H9 (cell line): ENCODE measurements at places on chromosomes 7 and 10. TPM values are rescaled to one million over a fixed set of nuclear protein-coding genes. Genes with fewer than 3 reads are reported as not detected.

COPG2 gene
- 77.7 and 77.8 TPM in 2 replicates for total RNA-seq

HMX3 gene
- 0.20 TPM in 1 of 2 replicates, not detected in the other for total RNA-seq

PLXDC2 gene
- 34.1 and 38.7 TPM in 2 replicates for total RNA-seq

CNPY1 gene
- not detected in 2 replicates for total RNA-seq

KCTD7 gene
- 8.9 and 10.0 TPM in 2 replicates for total RNA-seq

DNA sequence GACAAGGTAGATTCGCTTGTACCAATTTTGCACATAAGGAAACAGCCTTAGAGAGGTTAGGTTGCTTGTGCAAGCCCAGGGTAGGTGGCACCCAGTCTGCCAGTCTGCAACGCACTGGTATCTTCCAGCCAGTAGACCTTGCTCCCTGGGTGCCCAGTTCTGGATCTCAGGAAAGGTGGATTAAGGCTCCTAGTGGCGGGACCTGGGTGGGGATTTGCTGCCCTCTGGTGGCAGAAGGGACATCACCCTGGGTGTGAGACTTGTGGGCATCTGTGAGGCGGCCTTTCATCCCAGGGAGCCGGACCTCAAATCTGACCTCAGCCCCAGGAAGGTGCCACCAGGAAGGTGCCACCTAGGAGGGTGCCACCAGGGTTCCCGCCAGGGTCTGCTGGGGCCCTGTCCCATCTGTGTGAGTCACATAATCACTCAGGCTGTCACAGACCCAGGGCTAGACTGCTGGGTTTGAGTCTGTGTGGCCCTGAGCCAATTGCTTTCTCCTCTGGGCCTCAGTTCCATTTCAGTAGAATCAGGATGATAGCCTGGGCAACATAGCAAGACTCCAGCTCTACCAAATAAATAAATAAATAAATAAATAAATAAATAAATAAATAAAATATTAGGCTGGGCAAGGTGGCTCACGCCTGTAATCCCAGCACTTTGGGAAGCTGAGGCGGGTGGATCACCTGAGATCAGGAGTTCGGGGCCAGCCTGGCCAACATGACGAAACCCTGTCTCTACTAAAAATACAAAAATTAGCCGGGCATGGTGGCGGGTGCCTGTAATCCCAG is 5.3 kb upstream of the PRKRIP1 start:
- no peak overlapping the region for H3K4me3 ChIP-seq
- H3K27me3 ChIP-seq = no peaks in the 10 kb centered on the region
- DNase-seq = peak; percentile 86
- peaks cover 34% of the 10 kb centered on the region for H3K36me3 ChIP-seq
- no peaks in the 10 kb centered on the region for H3K4me1 ChIP-seq

GRCh38 chr10:95266674-95267095 is 24.1 kb downstream of the PDLIM1 start:
- no peaks in the 10 kb centered on the region for H3K27me3 ChIP-seq
- peaks cover 4% of the 10 kb centered on the region; the same call in 2 of the 3 replicates for H3K36me3 ChIP-seq
- H3K4me1 ChIP-seq = peaks cover 13% of the 10 kb centered on the region

GRCh38 chr7:79692015-79692414 is 238.5 kb upstream of the MAGI2 start:
- no peaks in the 10 kb centered on the region for H3K4me1 ChIP-seq
- no peak for DNase-seq
- H3K4me3 ChIP-seq = no peak overlapping the region

GRCh38 chr7:142438235-142438922 is 180.5 kb upstream of the PRSS58 start:
- H3K36me3 ChIP-seq = no peaks in the 10 kb centered on the region
- no peak overlapping the region for H3K4me3 ChIP-seq
- H3K27me3 ChIP-seq = no peaks in the 10 kb centered on the region

DNA sequence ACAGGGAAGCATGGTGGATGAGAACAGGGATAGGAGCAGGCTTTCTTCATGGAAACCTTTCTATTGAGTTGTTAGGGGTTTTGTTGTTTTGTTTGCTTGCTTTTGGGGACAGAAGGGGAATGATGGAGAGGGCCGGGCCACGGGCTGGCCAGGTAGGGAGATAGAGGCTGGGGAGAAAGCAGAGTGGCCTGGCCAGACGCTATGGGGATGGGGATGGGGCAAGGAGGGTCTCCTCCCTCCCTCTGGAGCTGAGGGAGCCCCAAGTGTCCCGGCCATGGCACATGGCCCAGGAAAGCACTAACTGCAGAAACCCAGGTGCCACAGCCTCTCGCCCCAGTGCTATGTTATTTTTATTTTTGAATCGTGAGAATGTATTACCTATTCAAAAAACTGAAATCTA is 10.0 kb downstream of the AOC1 start:
- H3K27me3 ChIP-seq = no peaks in the 10 kb centered on the region
- no peak for DNase-seq
- no peak overlapping the region for H3K4me3 ChIP-seq
- H3K36me3 ChIP-seq = no peaks in the 10 kb centered on the region; the same call in 2 of the 3 replicates

DNA sequence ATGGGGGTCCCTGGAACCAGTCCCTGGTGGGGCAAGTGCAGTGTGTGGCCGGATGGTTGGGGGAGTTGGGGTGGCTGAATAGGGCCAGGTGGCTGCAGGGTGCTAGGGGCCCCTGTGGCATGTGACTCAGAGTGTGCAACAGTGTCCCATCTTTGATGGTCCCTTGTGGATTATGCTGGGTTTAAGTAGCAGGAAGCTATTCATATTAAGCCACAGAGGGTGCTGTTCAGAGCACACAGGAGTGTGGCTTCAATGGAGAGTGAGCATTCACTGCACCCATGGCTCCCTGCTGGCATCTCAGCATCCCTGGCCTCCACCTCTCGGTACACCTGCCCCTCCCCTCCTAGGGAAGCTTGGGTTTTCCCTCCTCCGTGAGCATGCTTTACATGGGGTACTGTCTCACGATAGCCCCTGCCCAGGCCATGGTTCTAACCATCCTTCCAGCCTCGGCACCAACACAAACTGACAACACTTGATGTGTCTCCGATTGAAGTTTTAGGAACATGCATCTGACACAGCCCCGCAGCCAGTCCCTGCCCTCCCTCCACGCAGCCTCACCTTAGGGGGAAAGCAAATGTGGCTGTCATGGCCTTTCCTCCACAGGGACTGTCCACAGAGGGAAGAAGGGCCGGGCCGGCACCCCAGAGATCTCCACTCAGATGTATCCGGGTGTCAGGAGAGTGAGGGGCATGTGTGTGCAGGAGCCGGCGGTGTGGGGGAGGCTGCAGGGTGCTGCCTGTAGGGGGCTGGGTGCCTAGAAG is 30.4 kb upstream of the PPIF start:
- no peak for DNase-seq
- H3K4me1 ChIP-seq = peaks cover 10% of the 10 kb centered on the region; the same call in 1 of the 2 replicates
- peak overlapping the region; percentile 26; the same call in 1 of the 3 replicates for H3K4me3 ChIP-seq
- H3K27ac ChIP-seq = no peak overlapping the region
- peaks cover 7% of the 10 kb centered on the region for H3K36me3 ChIP-seq
- no peaks in the 10 kb centered on the region for H3K27me3 ChIP-seq

DNA sequence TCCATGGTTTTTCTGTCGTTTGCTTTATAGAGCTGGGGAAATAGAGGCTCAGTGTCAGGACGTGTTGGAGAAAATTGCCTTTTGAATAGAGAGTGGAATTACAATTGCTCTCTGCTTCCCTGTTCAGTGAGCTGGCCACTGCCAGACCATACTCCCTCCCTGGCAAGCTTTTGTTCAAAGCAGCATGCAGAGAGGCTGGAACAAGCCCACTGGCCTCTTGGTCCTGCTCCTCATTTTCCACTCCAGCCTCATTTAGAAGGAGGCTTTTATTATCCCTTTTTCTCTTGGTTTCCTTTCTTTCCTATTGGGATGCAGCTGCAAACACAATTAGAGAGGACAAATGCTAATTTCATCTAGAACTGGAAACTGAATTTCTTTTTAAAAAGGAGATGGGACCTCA is 302.2 kb upstream of the PODXL start:
- no peak overlapping the region for H3K27ac ChIP-seq
- DNase-seq = no peak
- peaks cover 4% of the 10 kb centered on the region for H3K36me3 ChIP-seq
- no peak overlapping the region for H3K4me3 ChIP-seq
- no peaks in the 10 kb centered on the region for H3K4me1 ChIP-seq
- H3K27me3 ChIP-seq = no peaks in the 10 kb centered on the region

GRCh38 chr7:120337308-120337907 is 64.4 kb downstream of the KCND2 start:
- H3K27me3 ChIP-seq = no peaks in the 10 kb centered on the region
- H3K36me3 ChIP-seq = no peaks in the 10 kb centered on the region
- no peaks in the 10 kb centered on the region for H3K4me1 ChIP-seq
- H3K4me3 ChIP-seq = no peak overlapping the region
- no peak overlapping the region for H3K27ac ChIP-seq

DNA sequence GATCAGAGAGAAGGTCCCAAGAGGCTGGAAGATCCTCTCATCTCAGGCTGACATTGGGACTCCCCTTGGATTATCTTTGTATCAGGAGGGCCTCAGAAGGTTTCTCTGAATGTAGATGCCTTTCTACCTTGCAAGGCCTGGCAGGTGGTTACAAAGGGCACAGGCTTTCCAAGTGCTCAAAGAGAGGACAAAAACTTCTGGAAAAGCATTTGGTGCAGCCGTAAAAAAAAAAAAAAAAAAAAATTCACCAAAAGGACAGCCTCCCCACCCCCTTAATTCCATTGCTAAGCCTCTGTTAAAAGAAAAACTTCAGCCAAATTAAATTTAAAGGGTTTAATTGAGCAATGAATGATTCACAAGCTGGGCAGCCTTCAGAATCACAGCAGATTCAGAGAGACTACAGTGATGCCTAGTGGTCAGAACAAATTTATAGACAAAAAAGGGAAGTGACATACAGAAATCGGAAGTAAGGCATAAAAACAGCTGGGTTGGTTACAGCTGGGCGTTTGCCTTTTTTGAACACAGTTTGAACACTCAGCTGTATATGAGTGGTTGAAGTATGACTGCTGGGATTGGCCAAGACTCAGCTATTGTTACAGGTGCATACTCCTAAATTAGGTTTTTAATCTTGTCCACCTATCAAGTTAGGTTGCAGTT is 42.5 kb upstream of the LRGUK start:
- H3K27me3 ChIP-seq = no peaks in the 10 kb centered on the region
- no peak for DNase-seq
- H3K4me3 ChIP-seq = no peak overlapping the region
- H3K27ac ChIP-seq = no peak overlapping the region
- peaks cover 40% of the 10 kb centered on the region for H3K36me3 ChIP-seq

GRCh38 chr7:105426606-105427146 is 38.0 kb upstream of the SRPK2 start:
- DNase-seq = no peak
- no peak overlapping the region for H3K4me3 ChIP-seq
- no peaks in the 10 kb centered on the region for H3K27me3 ChIP-seq
- no peaks in the 10 kb centered on the region for H3K36me3 ChIP-seq
- no peaks in the 10 kb centered on the region for H3K4me1 ChIP-seq

- H3K4me3 ChIP-seq = no peak overlapping the region
- H3K4me1 ChIP-seq = peaks cover 2% of the 10 kb centered on the region; the same call in 1 of the 2 replicates
- no peaks in the 10 kb centered on the region for H3K27me3 ChIP-seq
- no peak overlapping the region for H3K27ac ChIP-seq
- H3K36me3 ChIP-seq = peaks cover 14% of the 10 kb centered on the region
Measured at GRCh38 chr7:47420122-47420780, 161.7 kb downstream of the TNS3 start.

DNA sequence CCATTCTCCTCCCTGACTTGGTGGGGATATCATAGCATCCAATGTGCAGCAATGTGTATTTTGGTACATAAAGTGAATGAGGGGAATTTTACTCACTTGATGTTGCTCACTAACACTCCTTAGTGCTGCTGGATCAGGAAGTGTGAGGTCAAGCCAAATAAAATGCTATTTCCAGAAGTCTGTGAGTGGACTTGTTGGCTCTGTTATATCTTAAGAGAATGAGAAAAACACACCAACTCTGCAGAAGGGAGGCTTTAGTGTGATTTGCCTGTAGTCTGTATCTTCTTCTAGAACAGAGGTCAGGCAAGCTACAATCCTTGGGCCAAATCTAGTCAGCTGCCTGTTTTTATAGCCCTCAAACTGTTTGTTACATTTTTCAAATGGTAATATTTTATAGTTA is 154.3 kb downstream of the POLR1F start:
- H3K27ac ChIP-seq = no peak overlapping the region
- H3K27me3 ChIP-seq = no peaks in the 10 kb centered on the region
- no peak for DNase-seq
- H3K4me3 ChIP-seq = no peak overlapping the region

DNA sequence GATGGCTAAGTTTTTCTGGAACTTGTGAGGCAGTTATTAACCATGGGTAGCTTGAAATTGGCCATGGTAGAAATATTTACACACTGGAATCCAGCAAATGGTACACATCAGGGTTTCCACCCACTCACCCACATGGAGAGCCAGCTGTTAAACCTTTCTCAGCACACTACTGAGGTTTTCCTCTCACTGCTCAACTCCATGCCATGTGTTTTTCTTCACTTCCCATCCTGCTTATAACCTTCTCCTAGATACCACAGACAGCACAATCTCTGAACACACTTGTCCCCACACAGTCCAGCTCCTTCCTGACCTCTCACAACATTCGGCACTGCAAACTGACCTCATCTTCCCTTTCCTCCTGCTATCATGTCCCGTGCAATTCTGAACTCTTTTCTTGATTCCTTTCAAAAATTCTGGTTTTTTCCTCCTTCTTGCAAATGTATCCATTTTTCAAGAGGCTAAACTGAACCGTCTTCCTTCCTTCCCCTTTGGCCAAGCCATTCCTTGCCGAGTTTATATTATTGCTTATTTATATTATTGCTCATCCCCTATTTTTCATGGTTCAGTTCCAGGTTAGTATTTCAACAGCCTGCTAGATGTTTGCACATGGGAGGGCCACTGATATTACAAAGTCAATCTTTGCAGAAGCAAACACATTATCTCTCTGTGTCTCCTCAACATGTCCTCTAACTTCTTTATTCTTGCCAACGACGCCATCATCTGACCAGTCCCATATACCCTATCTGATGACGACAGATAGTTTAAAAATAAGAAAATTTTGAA is 606.4 kb downstream of the SORCS1 start:
- no peak for DNase-seq
- H3K27me3 ChIP-seq = no peaks in the 10 kb centered on the region
- H3K4me1 ChIP-seq = no peaks in the 10 kb centered on the region
- no peak overlapping the region for H3K4me3 ChIP-seq
- H3K27ac ChIP-seq = no peak overlapping the region

GRCh38 chr7:47844311-47844710 is 104.0 kb downstream of the PKD1L1 start:
- H3K4me1 ChIP-seq = no peaks in the 10 kb centered on the region
- H3K36me3 ChIP-seq = no peaks in the 10 kb centered on the region
- H3K27ac ChIP-seq = no peak overlapping the region
- no peak overlapping the region for H3K4me3 ChIP-seq

DNA sequence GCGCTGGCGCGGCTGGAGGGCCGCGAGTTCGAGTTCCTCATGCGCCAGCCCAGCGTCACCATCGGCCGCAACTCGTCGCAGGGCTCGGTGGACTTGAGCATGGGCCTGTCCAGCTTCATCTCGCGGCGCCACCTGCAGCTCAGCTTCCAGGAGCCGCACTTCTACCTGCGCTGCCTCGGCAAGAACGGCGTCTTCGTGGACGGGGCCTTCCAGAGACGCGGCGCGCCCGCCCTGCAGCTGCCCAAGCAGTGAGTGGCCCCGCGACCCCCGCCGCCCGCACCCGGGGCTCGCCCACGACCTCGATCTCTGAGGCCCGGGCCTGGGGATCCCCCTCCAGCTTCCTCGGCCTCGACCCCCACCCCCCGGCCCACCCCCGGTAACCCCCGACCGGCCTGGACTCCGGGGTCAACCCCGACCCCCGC is 537 bp downstream of the FOXK1 start:
- no peak overlapping the region for H3K27ac ChIP-seq
- H3K36me3 ChIP-seq = no peaks in the 10 kb centered on the region
- peaks cover 8% of the 10 kb centered on the region; the same call in 1 of the 2 replicates for H3K27me3 ChIP-seq
- H3K4me3 ChIP-seq = peak overlapping the region; percentile 84
- no peaks in the 10 kb centered on the region for H3K4me1 ChIP-seq
